ENCODE measurements at places on chromosomes 3 and 15. TPM values are rescaled to one million over a fixed set of nuclear protein-coding genes. Genes with fewer than 3 reads are reported as not detected.

GRCh38 chr3:197298341-197298944, at the start of gene DLG1:
Gene DLG1, minus strand, starts transcription at chr3:197298612. Its CDS starts 1,408 bp downstream, at chr3:197297204.
- peak; percentile 88 for DNase-seq

- DNase-seq = no peak
Measured at GRCh38 chr3:155872904-155873646, 2.6 kb downstream of the GMPS start.

RTP3 gene
- polyA plus RNA-seq = not detected

CLRN1 gene
- not detected for polyA plus RNA-seq

- no peak for DNase-seq
Measured at GRCh38 chr15:70277556-70277955, 179.8 kb upstream of the TLE3 start.

MME gene
- polyA plus RNA-seq = 17.5 TPM

DNA sequence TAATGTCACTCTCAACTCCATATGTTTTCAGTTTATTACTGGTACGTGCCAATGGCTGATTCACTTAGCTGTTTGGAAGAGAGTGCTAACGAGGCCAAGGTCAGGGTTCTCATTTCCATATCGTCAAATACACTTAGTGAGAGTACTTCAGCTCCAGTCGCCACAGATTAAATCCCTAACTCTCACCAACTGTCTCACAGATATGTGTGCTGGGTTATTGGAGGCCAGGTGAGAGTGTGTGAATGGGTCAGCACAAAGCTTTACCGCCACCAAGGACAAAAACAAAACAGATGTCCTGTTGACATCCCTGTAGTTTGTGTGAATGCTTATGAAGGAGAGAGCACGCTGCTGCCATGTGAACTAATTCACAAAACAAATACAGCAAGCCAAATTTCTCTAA, 133.5 kb upstream of the TBL1XR1 start:
- no peak for DNase-seq

DNA sequence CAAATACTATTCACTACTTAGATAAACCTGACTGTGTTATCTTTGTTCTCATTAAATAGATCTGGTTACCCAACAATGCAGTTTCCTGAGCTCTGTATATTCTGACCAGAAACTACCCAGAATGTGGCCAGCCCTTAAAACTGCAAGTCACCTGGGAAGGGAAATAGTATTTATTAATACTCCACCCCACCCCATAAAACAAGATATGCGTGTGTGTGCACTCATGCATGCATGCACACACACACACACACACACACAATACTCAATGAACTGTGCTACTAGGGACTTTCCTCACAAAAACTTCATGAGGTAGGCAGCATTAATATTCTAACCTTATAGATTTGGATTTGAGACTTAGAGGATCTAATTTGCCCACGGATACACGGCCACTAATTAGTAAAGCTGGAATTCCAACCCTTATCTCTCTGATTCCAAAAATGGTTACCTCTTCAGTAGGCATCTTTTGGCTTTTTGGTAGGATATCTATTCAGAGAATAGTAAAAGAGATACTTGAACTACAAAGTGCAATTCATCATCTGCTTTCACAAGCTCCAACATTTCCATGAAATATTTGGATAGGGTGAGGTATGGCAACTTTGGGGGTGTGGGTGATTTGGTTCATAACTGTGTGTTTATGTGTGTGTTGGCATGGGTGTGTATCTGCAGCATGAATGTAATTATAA, 197.0 kb upstream of the CFAP20DC start:
- DNase-seq = no peak

- DNase-seq = peak; percentile 79
Measured at GRCh38 chr3:27666708-27667107, 55.4 kb downstream of the EOMES start.

KBTBD13 gene
- polyA plus RNA-seq = 0.12 TPM

DNA sequence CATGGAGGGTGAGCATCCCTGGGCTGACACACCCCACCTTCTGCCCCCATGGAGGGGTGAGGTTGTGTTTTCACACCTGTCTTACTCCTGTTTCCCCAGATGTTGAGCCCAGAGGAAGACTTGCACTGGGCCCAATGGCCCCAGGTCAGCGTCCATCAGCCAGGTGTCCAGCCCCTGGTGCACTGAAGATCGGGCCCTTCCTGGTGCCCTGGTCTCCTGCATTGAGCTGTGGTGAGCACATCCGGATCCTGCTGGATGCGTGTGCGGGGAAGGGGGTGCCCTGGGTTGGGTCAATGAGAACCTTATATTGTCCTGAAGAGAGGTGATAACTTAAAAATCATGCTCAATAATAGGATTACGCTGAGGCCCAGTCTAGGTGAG, 227.3 kb downstream of the SNRPN start:
- no peak for DNase-seq

UROC1 gene
- not detected for polyA plus RNA-seq

RARRES1 gene
- polyA plus RNA-seq = 0.69 TPM

GRCh38 chr3:46272028-46272451, 29.8 kb downstream of the CCR3 start:
- DNase-seq = no peak

GRCh38 chr3:131596884-131597283, 94.1 kb upstream of the MRPL3 start:
- no peak for DNase-seq

GRCh38 chr3:127967316-127967715, 52.3 kb downstream of the KBTBD12 start:
- no peak for DNase-seq

FSTL1 gene
- 11.9 TPM for polyA plus RNA-seq

TMEM266 gene
- 0.87 TPM for polyA plus RNA-seq

- DNase-seq = no peak
Measured at GRCh38 chr15:64044300-64045100, 1.8 kb downstream of the DAPK2 start.

DNA sequence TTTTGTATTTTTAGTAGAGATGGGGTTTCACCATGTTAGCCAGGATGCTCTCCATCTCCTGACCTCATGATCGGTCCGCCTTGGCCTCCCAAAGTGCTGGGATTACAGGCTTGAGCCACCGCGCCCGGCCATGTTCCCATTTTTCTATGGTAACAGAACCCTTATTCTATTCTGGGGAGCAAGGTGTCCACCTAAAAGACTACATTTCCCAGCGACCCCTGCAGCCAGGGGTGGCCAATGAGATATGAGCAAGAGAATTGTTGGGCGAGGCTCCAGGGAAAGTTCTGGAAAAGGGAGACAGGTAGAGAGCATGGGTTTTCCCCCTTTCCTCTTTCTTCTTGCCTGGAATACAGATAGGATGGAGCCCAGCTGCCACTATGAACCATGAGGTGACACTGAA, 96.9 kb downstream of the LINGO1 start:
- no peak for DNase-seq

- no peak for DNase-seq
Measured at GRCh38 chr3:14798231-14798630, 20.5 kb upstream of the FGD5 start.

DNA sequence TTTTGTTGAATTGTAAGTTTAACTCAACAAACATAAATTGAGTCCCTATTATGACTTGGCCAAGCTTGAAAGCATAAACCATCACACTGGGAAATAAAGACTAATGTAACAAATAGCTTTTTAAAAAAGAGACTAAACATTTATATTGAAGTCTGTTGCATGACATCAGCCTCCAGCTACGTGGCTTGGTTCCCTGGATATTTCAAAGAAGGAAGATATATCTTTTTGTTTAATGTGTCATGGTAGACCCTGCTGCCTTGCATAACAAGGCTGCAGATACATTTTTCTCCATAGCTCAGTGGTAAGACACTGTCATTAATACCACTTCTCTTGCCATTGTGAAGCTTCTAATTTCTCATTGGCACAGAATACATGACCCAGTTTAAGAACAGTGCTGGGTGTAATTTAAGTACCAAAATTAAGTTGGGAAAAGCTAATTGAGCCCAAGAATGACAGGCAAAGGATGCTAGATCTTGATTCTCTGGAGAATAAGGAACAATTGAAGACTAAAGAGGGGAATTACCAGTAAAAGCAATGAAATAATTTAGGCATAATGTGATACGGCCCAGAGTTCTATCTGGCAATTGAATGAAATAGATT, 14.0 kb downstream of the RCN2 start:
- DNase-seq = no peak

ZDHHC19 gene
- polyA plus RNA-seq = 0.34 TPM

CPLX3 gene
- polyA plus RNA-seq = 0.04 TPM

- no peak for DNase-seq
Measured at GRCh38 chr15:93384886-93385285, 295.9 kb upstream of the RGMA start.

DNA sequence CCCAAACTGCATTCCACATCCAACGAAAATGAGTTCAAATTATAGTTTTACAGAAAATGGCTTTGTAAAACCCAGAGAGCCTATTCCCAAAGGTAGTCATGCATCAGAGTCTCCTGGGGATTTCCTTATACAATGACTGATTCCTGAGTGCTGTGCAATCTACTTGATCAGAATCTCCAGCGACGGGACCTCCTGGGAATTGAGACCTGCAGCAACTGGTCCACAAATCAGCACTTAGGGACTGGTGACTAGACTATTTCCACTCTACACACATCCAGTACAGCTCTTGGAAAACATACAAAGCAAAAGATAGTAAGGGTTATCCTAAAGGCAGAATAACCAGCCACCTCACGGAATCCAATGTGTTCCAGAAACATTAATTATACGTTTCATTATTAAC, 871.0 kb upstream of the CFAP20DC start:
- DNase-seq = no peak

CFAP44 gene
- 2.5 TPM for polyA plus RNA-seq

GRCh38 chr3:62554264-62554799, 181.0 kb upstream of the FEZF2 start:
- DNase-seq = no peak

GRCh38 chr3:37217098-37217849, 42.9 kb upstream of the LRRFIP2 start:
- no peak for DNase-seq

DNA sequence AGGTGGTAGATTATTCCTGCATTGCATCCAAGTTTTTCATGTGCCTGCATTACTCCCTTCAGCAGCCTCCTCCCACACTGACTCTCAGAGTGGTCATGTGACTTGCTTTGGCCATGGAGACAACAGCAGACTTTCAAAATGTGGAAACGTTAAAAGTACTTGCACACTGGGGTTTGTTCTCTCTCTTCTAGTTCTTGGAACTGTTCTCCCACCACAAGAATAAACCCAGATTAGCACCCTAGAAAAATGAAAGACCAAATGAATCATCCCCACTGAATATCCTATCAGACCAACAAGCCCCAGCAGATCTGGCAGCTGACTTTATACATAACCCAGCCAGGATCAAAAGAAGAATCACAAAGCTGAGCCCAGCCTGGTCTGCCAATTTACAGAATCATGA, 398.5 kb downstream of the VPS13C start:
- DNase-seq = no peak

- no peak for DNase-seq
Measured at GRCh38 chr3:142586803-142587406, 8.4 kb upstream of the ATR start.

ARGFX gene
- not detected for polyA plus RNA-seq

Data from psoas muscle (tissue), 8 donors.